ENCODE measurements at places on chromosomes 13 and 19.

DNA sequence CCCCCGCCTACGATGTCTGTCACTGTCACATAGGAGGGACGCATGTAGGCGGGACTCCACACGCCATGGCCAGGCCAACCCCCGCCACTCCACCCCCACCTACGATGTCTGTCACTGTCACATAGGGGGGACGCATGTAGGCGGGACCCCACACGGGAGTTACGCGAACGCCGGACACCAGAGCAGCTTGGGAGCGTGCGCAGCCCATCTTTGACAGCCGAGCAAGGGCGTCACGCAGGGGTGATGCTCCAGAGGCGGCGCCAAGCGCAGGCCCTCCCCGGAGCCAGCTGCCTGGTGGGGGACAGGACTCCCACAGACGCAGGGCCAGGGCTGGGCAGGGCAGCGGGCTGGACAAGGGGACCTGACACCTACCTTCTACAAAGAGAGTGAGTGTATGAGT is 20.0 kb downstream of the ZNF787 start:
- no peak for DNase-seq

GRCh38 chr19:40582467-40582866 is 5.8 kb downstream of the SHKBP1 start:
- DNase-seq: no peak

DNA sequence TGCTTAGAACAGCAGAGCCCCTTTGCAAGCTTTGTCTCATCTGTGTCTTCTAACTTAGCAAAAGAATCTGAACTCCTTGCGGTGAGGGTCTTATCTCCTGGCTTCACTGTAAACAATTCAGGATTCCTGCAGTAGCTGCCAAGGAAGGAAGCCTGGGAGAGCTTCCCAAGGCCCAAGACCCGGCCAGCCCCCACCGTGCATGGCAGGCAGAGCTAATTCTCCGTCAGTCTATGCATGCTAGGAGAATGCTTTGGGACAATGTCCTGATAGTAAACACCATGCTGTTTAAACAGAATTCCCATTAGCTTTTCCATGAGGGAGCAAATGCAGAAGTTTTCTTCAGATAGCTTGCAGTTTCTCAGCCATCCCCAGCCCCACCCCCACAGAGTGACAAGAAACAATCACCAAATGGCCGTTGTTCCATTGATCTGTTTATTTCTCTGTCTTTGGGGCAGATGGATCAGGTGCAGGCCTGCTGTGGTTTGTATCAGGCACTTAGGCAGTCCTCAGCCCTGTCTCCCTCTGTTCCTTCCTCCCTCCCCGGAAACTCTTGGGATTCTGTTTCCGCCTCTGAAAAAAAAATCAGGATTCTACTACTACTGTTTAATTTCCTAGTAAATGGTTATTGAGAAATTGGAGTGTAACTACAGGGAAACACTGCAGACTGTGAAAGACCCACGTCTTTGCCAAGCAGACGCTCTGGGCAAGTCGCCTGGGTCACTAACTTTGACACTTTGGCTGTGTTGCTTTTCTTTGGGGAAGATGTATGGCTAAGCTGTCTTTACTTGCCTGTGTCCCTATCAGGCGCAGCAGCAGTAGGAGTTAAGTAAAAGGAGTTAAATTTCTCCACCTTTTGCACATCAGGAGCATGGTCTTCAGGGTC is 40.7 kb upstream of the SPATA13 start:
- no peak for DNase-seq

- DNase-seq: no peak
These were observed 441.1 kb upstream of the HTR2A start for GRCh38 chr13:47337781-47338507.

- DNase-seq: no peak
These were observed 48.1 kb downstream of the TNFRSF19 start for GRCh38 chr13:23618341-23618740.

DNA sequence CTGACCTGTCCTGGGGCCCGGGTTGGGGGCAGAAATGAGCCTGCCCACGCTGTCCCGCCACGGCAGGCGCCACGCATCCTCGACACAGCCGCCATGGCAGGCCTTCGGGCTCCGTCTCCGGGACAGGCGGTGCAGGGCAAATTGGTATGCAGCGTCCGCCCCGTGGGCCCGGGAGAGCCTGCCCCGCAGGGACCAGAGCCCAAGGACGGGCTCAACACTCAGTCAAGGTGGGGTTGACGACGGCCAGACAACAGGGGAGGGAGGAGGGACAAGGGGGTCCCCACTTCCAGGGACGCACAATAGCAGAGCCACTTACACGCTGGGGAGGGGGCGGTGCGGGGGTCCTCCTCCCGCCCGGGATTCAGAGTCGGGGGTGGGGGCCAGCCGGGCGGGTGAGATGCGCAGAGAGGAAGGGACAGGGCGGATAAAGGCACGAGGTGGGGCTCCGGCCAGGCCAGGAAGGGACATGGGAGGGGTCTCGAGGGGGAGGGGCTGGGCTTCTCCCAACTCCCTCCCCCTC is 1.2 kb downstream of the CTXN1 start:
- no peak for DNase-seq

DNA sequence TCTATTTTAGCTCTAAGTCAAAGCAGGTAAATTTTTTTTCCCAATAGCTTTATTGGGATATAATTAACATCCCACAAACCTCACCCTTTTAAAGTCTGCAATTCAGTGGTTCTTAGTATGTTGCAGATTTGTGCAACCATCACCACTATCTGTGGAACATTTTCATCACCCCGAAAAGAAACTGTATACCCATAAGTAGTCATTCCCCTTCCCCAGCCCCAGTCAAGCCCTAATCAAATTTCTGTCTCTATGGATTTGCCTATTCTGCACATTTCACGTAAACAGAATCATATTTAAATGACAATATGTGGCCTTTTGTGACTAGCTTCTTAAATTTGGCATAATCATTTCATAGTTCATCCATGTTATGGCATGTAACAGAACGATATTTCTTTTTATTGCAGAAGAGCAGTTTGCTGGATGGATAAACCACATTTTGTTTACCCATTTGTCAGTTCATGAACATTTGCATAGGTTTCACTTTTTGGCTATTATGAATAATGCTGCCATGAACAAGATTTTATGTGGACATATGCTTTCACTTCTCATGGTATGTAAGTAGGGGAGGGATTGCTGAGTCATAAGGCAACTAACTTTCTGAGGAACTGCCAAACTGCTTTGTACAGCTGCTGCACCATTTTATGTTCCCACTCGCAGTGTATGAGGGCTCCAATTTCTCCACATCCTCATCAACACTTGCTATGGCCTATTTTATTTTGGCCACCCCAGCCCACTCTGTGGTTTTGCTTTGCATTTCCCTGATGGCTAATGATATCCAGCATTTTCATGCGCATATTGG is 10.9 kb downstream of the SLC46A3 start:
- no peak for DNase-seq

DNA sequence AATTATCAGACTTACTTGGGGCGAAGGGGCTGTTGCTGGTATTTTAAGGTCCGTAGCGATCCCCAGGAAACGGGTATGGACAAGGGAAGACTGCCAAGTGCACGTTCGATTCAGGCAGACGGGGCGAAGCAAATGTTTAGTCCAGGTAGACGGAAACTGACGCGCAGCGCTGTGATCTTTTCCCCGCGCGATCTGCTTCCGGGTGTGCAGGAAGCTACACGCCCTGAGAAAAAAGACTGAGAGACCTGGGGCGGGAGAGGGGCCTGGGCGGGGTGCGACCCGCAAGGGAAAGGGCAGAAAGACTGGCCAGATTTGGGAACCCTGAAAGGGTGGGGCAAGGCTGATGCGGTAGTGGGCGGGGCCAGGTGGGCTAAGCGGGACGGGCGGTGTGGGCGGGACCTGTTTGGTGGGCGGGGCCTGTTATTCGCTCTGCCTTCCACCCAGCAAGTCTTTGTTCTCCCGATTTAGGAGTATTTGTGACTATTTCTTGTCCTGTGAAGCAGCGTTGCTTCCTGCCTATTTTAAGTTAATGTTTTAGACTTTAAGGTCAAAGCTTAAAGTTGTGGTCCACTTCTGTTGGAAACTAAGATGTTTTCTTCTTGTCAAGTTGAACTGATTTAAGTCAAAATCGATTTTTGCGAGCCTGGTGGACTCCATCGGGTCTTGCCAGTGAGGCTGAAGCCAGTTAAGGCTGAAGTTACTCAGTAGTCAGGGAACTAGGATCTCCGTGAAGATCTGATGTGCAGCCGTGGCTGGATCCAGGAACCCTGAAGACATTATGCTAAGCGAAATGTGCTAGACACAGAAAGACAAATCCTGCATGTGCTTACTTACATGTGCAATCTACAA is at the start of gene ZNF836:
ZNF836 (minus strand) TSS at position 301 of the 849 bp plus-strand sequence. CDS start 3,549 bp downstream, outside the sequence.
- DNase-seq: peak; percentile 86

DNA sequence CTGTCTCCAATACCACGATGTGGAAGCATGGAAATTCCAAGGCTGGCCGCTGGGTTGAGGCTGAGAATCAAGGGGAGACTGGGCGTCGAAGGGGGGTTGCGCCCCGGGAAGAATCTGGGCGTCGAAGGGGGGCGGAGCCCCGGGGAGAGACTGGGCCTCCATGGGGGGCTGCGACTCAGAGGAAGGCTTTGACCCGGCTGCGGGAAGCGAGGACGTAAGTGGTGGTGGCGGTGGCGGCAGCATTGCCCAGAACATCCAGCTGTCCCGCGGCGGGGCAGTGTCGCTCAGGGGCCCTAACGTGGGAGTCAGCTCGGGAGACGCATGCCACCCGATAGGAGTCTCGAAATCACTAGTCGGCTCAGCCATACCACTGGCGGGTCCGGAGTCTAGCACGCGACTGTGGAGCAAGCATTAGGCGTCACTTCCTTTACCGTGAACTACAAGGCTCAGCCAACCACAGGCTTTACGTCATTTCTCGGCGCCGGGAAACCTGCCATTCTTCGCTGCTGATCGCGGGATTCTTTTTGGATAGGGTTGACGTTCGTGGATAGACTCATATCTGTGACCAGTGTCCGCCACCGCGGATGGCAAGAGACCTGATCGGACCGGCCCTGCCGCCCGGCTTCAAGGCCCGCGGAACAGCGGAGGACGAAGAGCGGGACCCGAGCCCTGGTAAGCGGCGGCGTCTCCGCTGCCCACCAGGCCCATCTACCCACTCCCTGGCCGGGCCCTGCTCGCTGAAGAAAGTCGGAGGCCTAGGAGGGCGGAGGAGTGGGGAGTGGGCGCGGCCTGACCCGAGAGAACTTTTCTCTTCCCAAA is at the start of the genes GPALPP1 and NUFIP1:
GPALPP1 (plus strand) TSS at position 468 of the 819 bp plus-strand sequence; CDS start at position 585, 117 bp downstream.
NUFIP1 (minus strand) TSS at position 401 of the 819 bp plus-strand sequence; CDS start at position 366, 35 bp downstream.
- peak; percentile 88 for DNase-seq

DNA sequence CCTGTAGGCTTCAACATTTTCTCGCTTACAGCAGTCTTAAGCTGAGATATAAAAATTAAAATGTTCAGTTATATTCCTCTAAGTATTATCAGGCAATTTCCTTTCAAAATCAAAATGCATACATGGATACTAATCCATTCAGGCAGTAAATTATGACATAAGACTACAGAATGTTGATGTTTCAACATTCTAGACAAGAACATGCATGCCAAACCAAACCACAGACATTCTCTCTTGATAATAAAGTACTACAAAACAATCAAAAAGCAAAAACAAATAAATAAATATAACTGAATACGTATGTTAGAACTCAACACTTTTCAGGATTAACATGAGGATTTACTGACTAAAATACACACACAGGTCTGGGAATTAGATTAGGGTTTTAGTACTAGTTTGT is 7.7 kb downstream of the DIS3 start:
- no peak for DNase-seq

GRCh38 chr19:7792281-7792680 is 29.2 kb downstream of the CLEC4M start:
- DNase-seq: no peak

DNA sequence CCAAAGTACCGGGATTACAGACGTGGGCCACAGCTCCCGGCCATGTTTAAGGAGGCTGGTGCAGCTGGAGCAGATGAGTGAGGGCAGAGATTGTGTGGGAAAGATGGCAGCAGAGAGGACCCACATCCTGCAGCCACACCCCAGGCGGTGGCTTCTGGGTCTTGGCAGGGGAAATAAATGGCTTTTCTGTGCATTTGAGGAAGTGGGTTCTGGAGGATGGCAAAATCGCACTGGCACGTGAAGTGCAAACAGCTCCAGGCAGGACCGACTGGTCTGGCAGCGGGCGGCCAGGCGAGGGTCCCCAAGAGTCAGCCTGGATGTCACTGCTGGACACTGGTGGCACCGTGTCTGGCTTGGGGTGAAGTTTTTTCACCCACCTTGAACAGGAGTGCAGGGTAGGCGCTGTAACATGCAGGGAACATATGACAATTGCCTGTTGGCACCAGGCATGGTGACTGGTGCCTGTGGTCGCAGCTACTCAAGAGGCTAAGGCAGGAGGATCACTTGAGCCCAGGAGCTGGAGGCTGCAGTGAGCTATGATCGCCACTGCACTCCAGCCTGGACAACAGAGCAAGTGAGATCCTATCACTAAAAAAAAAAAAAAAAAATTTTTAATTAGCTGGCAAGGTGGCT is 8.4 kb downstream of the B3GNT3 start:
- no peak for DNase-seq

DNA sequence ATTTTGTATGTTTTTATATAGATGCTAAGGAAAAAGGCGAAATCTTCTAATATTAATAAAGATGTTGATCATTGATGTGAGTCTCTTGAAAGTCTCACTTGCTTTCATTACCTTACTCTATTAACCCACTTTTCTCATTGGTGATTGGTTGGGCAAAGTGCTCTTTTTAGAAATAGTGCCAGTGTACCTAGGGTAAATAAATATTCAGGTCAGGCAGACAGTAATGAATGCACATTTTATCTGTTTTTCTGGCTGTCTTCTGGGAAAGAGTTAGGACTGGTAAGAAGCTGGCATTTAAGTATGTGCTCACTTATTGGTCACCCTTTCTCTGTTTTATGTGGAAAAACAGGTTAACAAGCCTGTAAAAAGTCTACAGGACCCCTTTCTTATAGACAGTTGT is 11.2 kb downstream of the SERP2 start:
- DNase-seq: no peak

DNA sequence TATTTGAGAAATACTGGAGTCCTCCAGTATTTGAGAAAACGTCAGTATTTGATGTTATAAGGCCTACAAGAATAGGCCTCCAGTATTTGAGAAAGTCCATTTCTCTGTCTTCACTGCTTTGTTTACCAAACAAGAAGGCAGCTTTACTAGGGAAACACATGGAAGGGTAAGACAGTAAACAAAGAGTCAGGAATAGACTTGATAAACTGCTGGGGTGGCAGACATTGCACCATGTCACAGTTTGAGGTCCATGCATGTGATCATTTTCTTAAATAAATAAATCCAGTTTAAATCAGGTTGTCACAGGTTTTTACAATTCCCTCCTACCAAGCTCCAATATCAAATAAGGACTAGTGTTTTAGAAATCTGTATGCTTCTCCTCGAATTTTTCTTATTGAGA is 1431.0 kb upstream of the SPRY2 start:
- DNase-seq: no peak

GRCh38 chr19:377801-378581 is 31.0 kb downstream of the C2CD4C start:
- no peak for DNase-seq

DNA sequence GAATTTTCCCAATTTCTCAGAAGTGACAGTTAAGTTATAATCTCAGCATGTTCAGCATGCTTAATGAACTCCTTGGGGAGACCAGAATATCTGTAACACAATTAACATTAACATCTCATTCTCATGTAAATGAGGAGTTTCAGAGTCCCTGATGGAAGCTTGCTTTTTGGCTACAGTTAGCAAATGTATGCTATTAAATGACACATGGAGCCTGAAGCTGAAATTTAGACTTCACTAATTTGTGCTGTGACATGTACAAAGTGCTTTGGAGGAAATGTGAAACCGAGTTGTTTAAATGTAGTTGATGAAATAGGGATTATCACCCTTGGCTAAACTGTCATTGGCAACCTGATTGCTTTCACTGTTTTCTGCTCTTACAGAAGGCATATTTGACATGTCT is 2265.1 kb upstream of the PCDH20 start:
- no peak for DNase-seq

All from stimulated activated CD8-positive, alpha-beta memory T cell treated with anti-CD3 and anti-CD28 coated beads, Interleukin-7, amount 100 ng/mL, for 4 hours (primary cell).